ENCODE measurements at places on chromosomes 12 and 14.

- no peak for DNase-seq
These were observed 1.4 kb downstream of the CALCOCO1 start for GRCh38 chr12:53725824-53726223.

- no peak for DNase-seq
These were observed 378.8 kb upstream of the DCN start for GRCh38 chr12:91561301-91561957.

DNA sequence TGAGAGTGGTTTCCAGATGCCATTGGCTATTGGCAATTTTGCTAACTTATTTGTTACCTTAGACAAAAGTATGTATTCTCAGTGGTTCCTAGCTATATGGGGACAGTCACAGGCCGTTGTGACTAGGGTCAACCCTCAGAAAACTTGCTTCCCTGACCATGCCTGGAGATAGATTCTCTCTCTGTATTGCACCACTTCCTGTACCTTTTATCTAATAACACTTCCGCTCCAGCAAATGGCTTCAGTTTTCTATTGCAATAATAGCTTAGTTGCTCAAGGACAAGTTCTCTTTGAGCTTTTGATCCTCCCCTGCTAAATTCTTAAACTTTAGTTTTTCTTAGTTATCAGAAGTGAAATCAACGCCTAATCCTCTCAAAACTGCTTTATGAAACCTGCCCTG lies 338.0 kb downstream of the RMST start:
- DNase-seq = no peak

- DNase-seq = no peak
These were observed 21.7 kb downstream of the AICDA start for GRCh38 chr12:8590842-8591545.

- no peak for DNase-seq
These were observed 181.9 kb downstream of the NUAK1 start for GRCh38 chr12:105956662-105957457.

DNA sequence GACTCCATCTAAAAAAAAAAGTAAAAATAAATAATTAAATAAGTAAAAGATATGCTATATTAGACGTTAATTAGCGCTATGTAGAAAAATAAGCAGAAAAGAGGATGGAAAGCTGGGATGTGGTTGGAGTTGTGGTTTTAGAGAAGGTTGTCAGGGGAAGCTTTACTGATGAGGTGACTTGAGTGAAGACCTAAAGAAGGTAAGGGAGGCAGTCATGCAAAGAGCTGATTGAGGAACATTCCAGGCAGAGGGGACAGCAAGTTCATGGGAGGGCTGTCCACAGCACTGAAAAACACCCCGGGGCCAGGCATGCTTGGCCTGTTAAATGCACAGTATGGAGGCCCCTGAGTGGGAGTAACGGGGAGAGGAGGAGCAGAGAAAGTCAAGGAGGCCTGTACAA lies 15.7 kb downstream of the SMAGP start:
- no peak for DNase-seq

DNA sequence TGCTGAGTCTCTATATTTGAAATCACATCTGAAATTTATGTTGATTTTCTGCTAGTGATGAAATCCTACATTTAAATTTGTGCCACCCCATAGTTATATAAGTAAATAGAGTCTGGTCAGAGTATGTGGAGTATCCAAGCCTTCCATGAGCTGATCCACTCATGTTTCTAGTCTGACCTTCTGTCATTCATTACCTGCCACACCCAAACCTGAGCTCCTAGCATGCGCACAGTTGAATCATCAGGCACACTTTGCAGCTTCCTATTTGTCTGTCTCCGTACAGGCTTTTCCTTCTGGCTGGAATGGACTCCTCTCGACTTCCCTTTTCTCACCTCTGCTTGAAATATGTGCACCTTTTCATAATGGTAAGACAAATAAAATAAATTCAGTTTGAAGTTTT lies 45.3 kb upstream of the LRIG3 start:
- no peak for DNase-seq

GRCh38 chr14:37598747-37599506 lies 3.5 kb downstream of the TTC6 start:
- no peak for DNase-seq

DNA sequence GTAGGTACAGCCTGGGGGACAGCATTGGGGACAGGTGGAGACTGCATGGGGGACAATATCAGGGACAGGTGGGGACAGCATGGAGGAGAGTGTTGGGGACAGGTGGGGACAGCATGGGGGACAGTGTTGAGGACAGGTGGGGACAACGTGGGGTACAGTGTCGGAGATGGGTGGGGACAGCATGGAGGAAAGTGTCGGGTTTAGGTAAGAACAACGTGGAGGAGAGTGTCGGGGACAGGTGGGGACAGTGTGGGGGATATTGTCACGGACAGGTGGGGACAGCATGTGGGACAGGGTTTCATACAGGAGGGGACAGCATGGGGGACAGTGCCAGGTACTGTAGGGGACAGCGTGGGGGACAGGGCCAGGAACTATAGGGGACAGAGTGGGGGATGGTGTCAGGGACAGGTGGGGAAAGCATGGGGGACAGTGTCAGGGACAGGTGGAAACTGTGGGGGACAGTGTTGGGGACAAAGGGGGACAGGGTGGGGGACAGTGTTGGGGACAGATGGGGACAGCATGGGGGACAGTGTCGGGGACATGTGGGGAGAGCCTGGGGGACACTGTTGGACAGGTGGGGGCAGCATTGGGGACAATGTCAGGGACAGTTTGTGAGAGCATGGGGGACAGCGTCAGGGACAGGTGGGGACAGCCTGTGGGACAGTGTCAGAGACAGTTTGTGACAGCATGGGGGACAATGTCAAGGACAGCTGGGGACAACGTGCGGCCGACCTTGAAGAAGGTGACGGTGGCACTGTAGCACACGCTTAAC lies 213.1 kb downstream of the TMEM121 start:
- no peak for DNase-seq

GRCh38 chr14:104935026-104935650 lies 10.5 kb downstream of the PLD4 start:
- DNase-seq = no peak

DNA sequence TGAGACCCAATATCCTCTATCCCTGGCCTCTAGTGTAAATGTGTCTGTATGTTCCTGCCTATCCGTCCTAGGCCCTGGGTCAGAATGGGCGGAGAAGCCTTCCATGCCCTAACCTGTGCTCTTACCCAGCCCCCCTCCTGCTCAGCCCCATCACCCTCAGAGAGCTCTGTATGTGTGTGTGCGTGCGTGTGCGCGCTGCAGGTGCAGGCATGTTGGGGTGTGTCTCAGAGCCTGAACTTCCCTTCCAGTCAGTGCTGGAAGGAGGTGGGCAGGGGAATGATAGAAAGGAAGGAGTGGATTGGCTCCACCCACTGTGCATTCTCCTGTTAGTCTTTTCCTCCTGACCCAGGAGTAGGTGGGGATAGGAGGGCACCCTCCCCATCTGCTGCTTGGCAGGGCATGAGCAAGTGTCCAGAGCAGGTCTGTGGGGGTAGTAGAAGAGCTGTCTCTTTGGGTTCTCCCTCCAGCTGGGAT lies 7.2 kb downstream of the NAB2 start:
- no peak for DNase-seq

- DNase-seq = no peak
These were observed 7.6 kb downstream of the ARHGDIB start for GRCh38 chr12:14953752-14954151.

DNA sequence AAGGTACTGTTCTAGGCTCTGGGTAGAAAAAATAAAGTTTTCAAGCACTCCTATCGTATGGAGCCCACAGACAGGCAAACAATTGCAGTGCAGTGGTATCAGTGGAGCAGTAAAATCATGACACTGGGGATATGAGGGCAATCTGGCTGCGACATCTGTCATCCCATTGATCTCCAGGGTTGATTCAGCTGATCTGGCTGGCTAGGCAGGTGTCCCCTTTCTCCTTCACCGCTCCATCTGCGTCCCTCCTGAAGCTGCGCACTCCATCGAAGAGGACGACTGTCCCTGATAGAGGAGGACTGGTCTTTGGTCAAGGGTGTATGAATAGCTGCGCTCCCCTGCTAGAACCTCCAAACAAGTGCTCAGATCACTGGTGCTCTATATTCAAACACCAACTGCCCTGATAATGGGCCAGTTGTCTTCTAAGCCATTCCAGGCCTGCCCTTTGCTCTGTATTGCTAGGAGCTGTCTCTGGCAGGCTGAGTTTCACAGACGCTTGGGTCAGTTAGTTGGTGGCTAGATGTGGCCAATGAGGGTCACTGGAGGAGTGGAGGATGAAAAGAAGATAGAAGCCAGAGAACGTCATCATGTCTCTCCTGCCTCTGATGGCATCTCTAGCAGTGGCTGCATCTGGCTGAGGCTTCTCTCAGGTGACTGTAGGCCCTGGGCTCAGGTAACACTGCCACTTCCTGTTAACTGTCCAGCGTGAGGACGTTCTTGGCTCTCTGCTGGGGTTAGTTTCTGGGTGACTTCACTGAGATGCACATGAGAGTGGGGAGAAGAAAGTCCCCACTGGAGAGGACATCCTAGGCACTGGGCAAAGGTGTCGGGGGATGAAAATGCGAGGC lies 205.0 kb upstream of the FOXN3 start:
- no peak for DNase-seq

- DNase-seq = no peak
These were observed 35.5 kb downstream of the CIT start for GRCh38 chr12:119841433-119842210.

GRCh38 chr12:74770552-74770951 lies 232.9 kb downstream of the ATXN7L3B start:
- no peak for DNase-seq

DNA sequence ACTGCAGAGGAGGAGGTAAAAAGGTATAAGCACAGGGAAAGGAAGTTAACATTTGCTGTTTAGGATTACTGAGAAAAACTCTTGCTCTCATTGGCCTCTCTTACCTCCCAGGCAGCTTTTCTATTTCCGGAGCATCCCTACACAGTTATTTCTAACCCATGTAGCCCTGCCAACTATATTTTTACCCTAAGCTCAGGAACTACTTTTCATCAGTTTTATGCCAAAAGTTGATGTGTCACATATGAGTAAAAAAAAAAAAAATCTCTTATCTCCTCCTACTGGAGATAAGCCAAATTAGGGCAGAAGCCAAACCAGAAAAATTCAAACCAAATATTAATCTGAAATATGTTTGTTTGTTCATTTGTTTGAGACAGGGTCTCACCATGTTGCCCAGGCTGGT lies 34.4 kb upstream of the PSMA6 start:
- no peak for DNase-seq

DNA sequence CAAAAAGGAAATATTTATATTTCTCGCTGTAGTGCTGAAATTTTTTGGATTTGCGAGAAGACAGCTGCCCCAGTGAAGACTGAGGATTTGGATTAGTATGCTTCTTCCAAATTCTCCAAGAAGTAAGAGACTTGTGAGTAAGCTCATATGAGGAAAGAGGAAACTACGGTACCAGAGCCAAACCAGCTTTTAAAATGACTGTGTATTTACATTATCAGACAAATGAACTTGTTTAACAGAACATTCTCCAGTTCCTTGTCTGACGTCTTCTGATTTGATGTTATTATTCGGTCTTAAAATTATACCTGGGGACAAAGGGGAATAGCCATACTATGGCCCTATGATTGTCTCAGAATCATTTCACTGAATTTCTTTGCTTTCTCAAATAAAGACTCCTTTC lies 8.0 kb downstream of the CLEC12B start:
- no peak for DNase-seq

DNA sequence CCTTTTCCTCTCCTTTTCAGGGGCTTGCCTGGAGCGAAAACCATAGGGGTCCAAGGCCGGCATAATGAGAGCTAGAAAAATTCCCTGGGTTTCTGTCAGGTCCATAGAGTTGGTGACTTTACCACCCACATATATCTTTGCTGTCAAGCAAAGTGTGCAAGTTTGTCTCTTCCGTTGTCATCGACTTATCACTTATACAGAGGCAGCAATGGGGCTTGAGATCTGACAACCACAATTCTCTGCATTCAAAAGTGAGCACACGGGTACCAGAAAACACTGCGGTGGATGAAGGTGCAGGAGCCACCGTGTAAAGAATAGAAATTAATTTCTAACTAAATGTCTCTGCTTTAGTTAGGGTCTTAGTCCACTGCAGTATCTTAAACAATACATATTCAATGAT lies 162.3 kb downstream of the DAD1 start:
- no peak for DNase-seq

GRCh38 chr14:58912799-58913432 lies 275.2 kb downstream of the DACT1 start:
- no peak for DNase-seq
